NCI-H510A (cell line): ENCODE measurements at places on chromosomes 11 and 22.

DNA sequence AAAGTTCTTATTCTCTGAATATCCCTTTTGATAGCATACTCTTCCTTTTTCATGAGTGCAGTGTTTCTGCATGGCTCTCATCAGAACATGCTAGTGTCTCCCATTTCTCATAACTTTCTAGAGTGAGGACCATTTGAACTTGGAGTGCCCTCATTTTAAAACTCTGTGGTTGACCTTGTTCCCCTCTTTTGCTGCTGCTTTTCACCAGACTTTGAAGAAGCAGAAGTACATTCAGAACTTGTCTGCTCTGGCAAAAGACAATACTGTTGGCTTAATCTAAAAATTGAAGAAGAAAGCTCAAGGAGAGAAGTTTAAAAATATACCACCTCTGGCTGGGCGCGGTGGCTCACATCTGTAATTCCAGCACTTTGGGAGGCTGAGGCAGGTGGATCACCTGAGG is 35.0 kb downstream of the PPARA start:
- DNase-seq = no peak

GRCh38 chr11:19953336-19953735 is 206.9 kb downstream of the DBX1 start:
- DNase-seq = no peak

DNA sequence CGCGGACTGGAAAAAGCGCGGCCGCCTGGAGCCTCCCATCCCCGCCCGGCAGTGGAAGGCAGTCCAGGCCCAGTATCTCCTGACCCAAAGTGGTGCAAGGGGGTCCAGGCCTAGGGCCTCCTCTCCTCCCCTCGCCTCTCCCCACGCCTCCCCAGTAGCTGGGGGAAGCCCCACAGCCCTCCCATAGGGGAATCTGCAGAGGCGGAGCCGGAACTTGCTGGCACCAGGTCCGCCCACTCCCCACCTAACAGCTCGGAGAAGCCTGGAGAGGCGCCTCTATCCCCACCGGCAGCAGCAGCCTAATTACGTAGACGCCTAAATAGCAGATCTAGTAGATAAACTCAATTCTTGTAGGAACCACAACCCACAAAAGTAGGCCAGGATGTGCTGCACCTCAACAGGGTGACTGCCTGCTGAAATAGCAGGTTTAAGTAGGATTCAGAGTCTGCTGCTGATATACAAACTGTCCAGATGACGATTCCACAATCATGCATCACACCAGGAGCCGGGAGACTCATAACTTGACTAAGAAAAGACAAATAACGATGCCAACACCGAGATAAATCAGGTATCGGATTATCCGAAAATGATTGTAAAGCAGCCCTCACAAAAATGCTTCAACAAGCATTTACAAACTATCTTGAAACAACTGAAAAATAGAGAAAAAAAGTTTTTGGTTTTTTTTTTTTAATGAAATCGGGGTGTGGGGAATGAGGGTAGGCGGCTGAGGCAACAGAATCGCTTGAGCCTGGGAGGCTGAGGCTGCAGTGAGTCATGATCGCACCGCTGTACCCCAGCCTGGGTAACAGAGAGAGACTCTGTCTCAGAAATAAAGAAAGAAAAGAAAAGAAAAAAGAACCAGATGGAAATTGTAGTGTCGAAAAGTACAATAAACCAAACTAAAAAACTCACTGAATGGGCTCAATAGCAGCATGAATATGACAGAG is 11.4 kb upstream of the BRD1 start:
- no peak for DNase-seq

DNA sequence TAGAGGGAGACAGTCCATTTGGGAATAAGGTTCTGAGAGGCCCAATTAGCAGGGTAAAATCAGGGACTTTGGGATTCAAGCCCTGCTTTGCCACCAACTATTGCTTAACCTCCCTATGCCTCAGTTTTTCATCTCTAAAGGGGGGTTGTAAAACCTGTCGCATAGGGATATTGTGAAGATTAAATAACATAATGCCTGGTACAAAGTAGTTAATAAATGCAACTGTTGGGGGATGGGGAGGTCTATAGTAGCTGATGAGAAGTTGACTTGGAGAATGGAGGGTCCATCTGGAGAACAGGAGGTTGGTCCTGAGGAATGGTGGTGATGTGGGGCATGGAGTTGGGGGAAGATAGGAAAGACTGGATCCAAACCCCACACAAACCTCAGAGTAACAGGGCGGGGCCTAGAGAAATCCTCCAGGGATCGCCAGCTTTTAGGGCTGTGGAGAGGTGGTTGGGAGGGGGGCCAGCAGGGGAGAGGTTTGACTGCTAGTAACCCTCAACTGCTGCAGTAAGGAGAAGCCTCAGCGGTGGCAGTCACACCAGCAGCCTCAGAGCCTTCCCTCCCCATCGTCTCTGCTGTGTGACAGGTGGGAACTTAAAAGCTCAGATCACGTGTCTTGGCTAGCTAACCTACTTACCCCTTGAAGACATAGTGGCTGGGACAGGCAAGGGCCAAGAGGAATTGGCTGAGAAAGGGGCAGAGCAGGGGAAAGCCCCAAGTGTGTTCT is 1.1 kb upstream of the ABCG4 start:
- no peak for DNase-seq

DNA sequence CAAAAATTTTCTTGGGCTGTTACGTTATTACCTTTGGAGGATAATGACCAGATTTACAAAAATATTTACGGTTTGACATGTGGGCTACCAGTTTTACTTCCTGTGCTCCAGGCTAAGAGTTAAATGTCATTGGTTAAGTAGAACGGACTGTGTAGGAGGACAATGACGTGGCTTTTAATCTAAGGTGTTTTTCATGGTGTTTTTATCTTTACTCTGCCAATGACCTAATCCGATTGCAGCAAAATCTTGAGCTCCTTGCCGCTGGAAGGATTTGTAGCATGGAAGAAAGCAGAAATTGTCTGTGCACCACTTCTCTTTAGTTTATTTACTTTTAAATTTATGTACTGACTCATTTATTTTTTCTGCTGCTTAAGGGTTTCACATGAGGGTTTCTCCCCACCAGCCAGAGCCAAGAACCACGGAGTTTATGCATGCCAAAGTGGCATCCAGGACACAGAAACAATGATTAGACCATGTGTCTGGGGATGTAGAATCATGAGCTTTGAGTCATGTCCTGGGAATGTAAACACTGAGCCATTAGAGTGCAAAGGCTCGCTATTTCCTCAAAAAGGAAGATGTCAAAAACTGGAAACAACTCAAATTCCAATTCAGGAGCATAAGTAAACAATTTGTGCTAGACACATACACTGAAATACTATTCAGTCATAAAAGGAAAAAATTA is 1.9 kb upstream of the CARD16 start:
- DNase-seq = no peak

DNA sequence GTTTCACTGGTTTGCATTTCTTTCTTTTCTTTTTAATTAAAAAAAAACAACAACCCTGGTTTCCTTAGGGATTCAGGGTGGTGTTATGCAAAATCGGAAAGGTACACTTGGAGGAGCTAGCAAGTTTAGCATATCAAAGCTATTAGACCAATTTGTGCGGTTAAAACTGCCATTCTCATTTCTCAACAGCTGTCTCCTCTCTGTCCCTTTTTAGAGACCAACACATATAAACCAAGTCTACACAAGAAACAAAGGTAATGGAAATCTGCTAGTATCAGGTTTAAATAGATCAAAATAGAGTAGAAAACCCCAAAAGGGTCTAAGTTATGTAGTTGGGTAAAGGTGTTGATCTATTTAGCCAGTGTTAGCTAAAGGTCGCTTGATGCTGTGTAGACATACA is 1.7 kb upstream of the SESN3 start:
- DNase-seq = no peak

DNA sequence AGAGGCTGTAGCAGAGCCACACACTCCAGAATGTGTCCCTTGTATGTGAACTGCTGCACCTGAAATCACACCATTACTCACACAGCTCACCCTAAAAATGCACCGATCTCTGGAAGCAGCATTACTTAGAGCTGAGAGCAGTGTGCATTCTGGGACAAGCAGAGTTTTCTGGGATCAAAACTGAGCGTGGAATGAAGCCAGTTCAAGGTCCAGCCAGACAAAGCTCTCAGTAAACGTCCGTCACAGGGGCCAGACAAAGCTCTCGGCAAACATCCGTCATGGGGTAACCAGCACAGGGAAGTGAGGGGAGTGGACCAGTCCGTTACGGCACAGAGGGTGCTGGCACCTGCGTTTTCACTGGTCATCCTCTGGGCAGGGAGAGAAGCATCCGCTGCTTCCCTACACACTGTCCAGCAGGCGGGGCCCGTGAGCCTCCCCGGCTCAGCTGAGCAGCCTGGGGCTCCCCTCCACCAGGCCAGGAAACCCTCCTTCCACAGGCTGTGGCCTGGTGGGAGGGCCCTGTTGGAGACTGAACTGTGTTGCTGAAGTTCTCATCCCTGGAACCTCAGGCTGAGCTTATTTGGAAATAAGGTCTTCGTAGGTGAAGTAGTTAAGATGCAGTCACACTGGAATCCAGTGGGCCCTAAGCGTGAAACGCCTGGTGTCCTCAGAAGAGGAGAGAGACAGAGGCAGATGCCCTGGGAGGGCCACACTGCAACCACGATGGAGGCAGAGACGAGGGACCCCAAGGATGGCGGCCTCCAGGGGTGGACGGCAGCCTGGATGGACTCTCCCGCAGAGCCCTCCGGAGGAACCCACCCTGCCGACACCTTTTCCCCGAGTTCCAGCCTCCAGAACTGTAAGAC is 883.9 kb downstream of the BRD1 start:
- DNase-seq = no peak

DNA sequence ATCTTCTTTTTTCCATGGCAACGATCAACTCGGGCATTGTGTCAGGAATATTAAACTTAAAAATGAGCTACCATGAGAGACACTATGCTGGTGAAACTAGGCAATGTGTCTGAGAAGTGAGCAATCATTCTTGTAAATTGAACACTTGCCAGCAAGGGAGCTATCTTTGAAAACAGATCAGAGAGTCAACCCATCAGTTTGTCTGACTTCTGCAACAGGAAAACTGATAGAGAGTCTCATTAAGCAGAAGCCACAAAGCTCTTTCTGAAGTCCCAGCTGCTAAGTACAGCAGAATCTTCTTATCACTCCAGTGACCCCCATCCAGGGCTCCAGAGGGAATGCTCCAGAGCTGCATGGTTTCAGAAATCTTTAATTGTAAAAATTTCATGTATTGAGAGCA is 114.7 kb downstream of the MSANTD4 start:
- no peak for DNase-seq

GRCh38 chr11:73160005-73160760 is 18.1 kb upstream of the FCHSD2 start:
- DNase-seq = no peak

DNA sequence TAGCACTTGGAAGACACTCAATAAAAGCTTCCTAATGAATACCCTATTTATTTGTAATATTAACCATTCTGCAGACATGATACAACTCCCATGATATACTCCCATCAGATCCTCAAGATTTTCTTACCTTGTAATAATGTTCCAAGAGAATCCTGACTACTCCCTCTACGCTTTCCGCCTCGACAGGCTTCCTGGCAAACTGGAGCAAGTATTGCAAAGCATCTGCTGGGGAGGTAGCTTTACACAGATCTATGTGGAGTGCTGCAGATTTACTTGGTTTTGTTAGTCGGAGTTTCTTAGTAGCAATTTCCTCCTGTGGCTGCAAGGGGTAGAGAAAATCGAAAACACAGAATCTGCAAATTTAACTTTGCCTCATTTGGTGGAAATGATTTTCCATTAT is 3.5 kb downstream of the INTS4 start:
- no peak for DNase-seq

DNA sequence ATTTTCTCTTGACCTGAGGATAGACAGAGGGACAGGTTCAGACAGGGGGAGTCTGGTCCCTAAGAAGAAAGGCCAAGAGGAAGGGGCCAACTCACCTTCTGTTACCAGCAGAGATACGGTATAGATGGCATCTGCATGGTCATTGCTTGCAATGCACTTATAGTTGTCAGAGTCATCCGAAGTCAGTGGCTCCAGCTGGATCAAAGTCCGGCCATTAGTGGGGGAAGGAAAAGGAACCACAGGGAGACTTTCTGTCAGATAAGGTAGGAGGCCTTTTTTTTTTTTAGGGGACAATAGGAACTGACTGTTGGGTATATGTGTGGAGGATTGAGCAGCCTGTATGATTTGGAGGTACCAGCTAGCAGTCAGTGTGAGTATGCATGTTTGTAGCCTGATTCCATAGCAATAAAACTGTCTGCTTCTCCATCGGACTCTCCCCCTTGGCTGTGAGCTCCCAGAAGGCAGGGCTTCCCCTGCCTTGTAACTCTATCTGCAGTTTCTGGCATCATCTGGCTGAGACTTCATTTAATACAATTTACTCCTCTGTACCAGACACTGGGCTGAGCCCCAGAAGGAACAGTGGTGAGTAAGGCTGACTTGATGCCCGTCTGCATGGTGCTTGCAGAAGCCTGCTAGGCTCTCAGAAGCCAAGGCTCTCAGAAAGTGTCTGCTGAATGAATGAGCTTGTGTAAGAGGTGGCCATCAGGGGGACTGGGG is 5.7 kb downstream of the IGSF22 start:
- no peak for DNase-seq

DNA sequence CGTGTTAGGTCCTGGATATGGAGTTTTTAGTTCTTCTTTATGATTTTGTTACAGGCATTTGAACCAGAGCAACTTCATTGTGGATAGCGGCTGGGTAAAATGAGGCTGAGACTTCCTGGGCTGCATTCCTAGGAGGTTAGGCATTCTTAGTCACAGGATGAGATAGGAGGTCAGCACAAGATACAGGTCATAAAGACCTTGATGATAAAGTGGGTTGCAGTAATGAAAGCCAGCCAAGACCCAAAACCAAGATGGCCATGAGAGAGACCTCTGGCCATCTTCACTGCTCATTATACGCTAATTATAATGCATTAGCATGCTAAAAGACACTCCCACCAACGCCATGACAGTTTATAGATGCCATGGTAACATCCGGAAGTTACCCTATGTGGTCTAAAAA is 23.4 kb upstream of the CLMP start:
- DNase-seq = no peak
